ENCODE measurements at places on chromosomes 2 and 18.

GRCh38 chr18:79403723-79404566, 8.2 kb downstream of the NFATC1 start:
- DNase-seq = no peak

DNA sequence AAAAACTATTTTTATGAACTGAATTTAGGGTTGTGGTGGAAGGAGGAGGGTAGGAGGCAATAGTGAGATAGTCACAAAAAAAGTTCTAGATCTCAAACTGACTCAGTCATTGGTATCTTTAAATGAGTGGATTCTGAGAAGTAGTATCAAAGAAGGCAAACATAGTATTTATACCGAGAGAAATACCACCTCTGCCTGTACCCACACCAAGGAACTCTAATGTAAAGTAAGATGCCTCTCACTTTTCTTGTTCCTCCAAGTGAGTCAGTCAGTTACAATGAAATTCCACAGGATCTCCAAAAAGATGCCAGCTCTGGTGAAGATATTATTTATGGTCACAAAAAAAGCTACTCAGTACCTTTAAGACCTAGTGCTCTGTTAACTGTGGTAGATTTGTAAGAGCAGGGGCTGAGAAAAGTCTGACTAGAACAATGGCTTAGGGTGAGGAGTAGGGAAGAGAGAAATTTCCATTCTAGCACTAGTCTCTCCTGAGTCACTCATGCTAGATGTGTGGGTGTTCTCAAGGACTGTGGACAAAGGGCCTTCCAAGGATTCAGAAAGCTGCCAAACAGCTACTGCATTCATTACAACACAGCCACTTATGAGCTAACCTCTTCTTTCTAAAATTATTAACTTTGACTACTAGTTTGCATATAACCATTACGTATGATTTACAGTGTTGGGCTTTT, 36.3 kb downstream of the YWHAQ start:
- DNase-seq = no peak

DNA sequence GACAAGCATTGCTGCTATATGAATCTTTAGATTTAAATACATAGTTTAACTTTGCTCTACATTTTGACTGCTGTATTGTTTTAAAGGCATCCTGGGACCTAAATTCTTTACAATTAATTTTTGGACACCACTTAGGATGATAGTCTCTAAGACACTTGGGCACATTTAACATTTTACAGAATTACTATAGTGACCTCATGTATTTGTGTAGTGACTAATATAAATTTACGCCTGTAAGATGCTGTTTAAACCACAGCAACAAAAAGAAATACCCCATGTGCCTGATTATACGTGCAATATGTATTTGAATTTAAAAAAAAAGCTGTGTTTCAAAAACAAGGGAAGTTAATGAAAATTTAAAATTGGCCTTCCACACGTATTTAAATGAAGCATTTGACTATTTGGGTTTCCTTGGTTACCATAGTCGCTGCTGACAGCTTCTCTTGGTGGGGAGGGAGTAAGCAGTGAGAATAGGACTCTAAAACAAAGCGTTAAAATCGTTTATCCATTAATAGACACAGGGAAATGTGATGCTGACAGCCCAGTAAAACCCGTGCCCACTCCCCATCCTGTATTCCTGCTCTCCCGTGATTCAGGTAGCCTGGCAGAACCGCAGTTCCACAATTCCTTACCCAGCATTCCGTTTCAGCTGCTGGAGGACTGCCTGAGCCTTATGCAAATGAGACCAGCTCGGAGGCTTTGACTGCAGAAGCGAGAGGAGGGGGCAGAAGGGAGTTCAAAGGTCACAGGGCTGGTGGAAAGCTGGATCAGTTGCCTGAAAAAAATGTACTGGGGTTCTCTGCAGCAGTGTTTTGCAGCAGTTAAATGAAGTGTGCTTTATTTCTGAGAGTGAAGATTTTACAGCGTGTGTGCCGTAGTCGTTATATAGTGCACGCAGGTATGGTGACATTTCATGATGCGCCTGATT, 104.3 kb downstream of the CSRNP3 start:
- no peak for DNase-seq

DNA sequence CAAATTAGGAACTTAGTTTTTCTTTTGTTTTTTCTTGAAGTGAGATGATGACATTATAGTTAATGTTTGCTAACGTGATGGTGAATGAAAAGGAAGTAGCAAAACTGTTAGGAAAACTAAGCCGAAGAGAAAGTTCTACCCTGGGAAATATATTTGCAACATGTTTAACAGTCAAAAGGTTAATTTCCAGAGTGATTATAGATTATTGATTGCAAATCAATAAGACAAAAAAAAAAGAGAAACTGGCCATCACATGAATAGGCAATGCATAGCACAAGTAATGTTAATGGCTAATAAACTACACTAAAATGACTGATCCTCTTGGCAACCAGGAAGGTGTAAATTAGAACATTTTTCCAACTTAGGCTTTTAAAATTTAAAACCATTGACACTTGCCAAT, 26.0 kb upstream of the AMMECR1L start:
- DNase-seq = no peak

- no peak for DNase-seq
These were observed 63.7 kb upstream of the FANCL start for GRCh38 chr2:58304843-58305242.
